ENCODE measurements at places on chromosomes 7 and 10.

- DNase-seq = no peak
Observed at GRCh38 chr10:101354328-101355071, 535 bp downstream of the BTRC start.

DNA sequence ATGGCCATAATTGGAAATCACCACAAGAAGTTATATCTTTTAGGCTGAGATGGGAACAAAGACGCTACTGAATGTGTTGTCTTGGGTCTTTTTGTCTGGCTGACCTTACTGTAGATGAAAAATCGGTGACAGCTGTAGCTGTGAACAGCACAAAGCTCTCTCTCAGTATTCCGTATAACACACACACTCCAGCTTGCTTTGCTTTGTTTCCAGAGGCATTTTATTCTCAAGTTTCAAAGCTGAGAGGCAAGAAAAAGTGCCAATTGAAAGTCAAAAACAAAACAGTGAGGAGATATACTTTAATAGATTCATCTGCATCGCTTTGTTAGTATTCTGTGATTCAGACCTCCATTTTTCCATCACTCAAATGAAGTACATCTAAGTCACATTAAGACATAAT lies 39.6 kb upstream of the CABCOCO1 start:
- DNase-seq = no peak

DNA sequence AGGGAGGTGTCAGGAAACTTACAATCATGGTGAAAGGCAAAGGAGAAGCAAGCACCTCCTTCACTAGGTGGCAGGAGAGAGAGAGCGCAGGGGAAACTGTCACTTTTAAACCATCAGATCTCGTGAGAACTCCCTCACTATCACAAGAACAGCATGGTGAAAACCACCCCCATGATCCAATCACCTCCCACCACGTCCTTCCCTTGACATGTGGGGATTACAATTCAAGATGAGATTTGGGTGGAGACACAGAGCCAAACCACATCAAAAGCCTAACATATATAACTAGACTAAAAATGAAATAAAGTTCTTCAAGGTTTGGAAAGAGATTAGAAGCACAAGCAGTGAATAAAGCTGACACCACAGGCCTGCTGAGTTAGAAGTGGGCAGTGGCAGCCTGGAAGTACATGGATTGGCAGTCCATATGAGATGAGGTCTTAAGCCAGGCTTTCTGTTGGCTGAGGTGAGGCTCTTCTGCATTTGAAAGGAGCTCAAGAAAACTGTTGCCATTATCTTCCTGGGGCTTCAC lies 96.4 kb upstream of the MDFIC start:
- DNase-seq = no peak

DNA sequence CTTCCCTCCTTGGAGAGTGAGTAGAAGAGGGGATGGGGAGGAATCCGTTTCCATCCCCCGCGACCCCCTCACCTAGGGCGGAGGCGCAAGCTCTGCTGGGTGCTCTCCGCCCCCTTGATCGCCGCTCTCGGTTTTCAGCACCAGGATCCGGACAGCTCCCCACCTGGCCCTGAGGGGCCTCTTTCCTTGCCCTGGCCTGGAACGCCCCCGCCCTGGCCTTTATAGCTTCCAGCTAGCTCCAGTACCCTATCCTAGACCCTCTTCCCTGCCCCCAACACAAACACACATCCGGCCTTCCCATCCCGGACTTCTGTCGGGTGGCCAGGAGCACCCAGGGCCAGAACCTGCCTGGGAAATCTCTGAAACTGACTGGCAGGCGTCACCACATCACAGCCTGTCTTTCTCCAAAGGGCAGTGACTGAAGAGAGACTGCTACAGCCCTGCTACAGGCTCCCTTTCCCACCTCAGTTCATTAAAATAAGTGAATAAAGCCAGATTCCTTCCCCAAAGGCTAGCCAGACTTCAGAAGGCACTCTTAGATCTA lies 72.3 kb upstream of the LEP start:
- no peak for DNase-seq

DNA sequence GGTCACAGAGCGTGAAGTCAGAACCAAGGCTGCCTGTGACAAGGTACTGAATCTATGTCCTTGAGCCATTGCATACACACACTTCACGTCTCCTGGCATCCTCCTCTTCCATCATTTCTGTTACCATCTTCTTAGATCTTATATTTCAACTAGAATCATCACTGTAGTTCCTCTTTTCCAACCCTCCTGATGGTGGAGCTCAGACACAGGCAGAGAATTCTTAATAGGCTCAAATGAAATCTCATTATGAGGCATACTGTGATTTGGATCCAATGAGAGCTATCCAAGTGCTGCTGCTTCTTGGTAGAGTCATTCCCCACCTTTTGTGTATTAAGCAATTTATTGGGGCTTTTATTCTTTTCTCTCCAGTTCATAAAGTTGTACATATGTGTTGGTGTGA lies 113.2 kb downstream of the CALCR start:
- no peak for DNase-seq

GRCh38 chr10:1184541-1185430 lies 128.6 kb downstream of the WDR37 start:
- DNase-seq = no peak

- DNase-seq = no peak
Observed at GRCh38 chr10:14815681-14816080, 22.2 kb downstream of the CDNF start.

DNA sequence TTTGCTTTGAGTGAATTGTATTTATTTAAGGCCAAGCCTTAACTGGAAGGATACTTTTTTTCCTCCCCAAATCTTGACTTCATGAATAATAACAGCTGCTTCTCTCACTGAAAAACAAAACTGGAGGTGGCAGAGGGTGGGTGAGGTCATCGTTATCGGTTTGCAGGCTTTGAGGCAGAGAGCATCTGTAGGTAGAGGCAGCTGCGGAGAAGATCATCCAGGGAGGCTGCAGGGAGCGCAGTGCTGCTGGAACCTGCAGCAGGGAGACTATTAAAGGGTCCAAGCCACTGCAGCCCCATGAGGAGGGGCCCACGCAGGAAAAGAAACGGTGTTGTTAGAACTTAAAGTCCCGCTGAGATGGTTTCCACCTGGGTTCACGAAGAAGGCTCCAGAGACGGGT lies 112.1 kb upstream of the SDK1 start:
- DNase-seq = no peak

DNA sequence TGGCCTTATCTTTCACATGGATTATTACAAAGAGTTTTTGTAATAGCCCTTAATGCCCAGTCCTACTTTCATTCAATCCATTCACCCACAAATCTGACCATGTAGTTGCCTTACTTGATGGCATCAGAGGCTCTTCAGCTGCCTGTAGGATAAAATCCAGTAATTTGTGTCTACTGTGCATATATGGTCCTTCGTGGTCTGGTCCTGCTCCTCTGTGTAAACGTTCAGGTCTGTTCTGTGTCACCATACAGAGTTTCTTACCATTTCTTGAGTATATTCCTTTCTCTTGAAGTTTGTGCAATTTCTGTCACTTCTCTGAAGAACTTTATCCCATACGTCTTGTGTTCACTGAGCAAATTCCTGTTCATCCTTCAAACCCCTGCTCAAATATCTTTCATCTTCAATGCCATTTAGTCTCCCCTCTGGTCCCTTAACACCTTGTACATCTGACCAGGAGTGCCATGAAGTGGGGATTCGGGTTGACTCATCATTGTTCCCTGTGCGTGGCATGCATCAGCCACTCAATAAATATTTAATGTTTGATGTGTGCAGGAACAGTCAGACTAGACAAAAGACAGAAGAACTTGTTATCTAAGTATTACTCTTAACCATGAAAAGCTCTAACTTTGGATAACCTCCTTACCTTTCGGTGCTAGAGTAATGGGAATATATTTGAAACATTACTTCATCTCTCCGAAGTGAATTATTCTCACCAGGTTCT lies 98.6 kb upstream of the RPA3 start:
- DNase-seq = no peak

- DNase-seq = no peak
Observed at GRCh38 chr10:104040862-104041789, 44.6 kb downstream of the COL17A1 start.

DNA sequence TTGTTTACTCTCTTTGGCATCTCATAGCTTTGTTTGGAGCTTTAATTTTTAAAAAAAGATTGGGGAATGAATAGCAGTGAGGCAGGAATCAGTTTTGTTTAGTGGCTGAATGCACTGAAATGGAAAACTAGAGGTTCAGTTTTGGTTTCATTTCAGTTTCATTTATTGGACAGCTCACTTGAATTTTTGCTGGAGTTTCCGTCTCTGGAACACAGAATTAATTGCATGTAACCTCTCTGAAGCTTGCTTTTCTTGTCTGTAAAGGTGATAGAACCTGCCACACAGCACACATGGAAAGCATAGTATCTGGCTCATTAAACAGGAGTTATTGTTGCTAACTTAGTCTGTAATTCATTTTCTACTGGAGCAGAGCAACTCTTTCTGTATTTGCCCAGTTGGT lies 7.1 kb downstream of the GRM8 start:
- no peak for DNase-seq

DNA sequence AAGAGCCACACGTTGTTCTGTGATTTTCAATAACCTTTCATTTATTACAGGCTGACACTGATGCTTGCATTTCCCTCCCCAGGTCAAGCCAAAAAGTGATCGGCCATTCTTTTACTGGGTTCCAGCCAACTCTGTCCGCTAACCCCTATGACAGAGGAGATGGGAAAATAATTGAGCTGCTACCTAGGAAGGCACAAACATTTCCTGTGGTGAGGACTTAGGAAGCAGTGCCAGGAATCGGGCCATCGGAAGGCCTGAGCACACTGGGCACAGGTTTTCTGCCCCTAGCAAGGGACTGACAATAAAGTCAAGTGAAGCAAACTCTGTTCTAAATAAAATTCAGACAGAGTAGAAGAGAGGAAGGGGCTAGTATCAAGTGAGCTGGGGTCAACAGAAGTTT lies 313.0 kb upstream of the AOAH start:
- no peak for DNase-seq

DNA sequence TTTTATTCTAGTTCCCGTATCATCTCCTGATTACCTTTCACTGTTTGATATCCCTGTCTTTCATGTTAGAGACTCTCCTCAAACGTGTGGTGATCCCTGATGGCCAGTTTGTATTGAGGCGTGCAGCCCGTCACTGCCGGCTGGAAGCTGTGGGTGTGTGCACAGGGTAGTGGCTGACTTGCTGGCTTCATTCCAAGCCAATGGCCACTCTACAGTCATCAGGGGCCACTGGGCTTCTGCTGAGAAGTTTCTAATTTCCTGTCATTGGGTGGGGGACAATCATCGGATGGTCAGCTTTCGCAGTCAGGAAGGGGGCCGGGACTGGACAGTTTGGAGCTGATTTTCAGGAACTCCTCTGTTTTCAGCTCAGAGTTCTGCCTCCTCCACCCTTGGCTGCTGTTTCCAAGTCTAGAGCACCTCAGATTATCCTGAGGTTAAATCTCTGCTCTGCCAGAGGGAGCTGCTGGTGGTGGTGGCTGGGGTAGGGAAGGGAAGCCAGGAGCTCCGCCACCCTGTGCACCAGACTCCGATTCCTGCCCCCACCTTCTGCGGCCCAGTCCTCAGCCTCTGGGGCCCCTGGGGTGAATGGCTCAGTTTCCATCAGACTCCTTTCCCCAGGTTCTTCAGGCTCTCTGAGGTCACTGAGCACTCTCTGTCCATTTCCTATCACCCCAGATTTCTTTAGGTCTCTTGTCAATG lies 34.9 kb downstream of the BAIAP2L1 start:
- DNase-seq = no peak

DNA sequence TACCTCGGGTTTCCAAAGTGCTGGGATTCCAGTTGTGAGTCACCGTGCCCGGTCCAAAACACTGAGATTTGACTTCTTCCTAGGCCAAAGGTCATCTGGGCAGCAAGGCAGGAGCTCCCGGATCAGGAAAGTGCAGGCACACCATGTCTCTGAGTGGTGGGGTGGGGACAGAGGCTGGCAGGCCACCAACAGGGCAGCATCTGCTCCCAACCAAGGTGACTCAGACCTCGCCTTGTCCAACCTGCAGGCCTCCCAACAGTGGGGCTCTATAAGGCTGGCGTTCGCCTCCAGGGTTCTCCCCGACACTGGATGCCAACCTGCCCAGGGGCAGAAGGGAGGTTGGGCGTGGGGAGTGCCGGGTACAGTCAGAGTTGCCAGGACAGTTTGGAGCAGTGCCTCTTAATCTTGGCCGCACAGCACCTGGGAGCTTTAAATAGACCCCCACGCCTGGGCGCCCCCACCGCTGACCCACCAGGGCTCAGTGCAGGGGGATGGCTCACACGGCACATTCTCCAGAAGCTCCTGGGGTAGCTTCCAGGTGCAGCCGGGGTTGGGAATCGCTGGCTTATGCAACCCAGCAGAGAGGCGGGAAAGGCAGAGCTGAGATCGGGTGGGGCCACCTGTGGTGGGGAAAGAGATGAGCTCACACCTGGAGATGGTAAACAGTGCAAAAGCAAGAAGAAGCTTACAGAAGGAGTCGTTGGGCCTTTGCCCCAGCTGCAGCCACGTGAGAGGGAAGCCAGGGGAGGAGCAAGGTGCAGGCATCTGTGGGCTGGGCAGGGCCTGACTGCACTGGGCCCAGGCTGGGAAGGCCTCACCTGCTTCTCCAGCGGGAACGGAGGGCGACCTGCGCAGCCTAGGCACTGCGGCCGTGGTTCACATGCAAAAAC lies 10.9 kb downstream of the CALML5 start:
- no peak for DNase-seq

DNA sequence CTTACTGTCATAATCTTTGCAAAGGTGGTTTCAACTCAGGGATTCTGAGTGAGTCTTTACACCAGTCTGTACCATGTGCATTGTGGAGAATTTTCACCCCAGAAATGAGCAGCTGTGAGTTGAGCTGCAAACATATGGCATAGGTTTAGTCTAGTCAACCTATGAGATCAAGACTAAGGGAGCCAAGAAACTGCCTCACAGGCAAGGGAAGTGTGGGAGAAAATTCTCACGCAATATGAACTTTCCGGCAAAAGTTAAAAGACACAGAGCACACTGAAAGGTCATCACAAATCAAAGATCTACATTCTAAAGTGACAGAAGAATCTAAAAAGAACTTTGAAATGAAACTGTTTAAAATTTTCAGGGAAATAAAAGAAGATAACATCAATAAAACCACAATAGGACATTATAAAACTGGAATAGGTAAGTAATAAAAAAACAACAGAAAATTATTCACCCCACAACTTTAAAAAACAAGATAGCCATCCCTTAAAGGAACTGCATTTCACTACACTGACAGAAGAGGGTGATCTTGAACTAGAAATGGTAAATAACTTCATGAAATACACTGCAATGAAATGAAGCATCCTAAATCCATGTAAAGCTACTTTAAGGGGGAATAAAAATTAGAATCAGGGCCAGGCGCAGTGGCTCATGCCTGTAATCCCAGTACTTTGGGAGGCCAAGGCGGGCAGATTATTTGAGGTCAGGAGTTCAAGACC lies 63.5 kb downstream of the LGI1 start:
- no peak for DNase-seq

GRCh38 chr7:103297837-103298179 lies 573 bp downstream of the PMPCB start:
- no peak for DNase-seq

DNA sequence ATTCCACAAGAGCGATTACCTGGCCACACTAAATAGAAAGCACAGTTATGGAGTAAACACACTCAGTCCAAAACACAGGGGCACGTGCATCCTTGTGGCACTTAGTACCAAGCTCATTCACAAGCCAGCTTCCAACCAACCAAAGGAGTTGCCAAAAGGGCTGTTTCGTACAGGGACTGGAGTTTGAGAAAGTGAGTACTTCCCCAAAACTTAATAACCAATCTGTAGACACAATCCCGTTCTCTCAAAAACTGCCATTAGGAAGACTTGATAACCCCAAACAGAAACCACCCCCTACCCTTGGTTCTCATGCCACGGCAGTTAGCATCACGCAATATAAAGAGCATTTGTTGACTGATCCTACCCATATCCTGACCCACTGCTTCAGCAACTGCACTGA lies 166.2 kb upstream of the ASAH2 start:
- no peak for DNase-seq
